ENCODE measurements at places on chromosomes 1 and 21. TPM values are rescaled to one million over a fixed set of nuclear protein-coding genes. Genes with fewer than 3 reads are reported as not detected.

The C1orf116 gene
- total RNA-seq, result under 0.01 TPM

The SLC44A5 gene
- total RNA-seq, result 141 TPM

The CR2 gene
- under 0.01 TPM for total RNA-seq

The PROX1 gene
- 13.3 TPM for total RNA-seq

The SPRR3 gene
- not detected for total RNA-seq

The PLA2G2C gene
- total RNA-seq, result not detected

The CD53 gene
- total RNA-seq, result 2.7 TPM

The DNAJC6 gene
- 123 TPM for total RNA-seq

The MEGF6 gene
- 4.4 TPM for total RNA-seq

The TSPEAR gene
- not detected for total RNA-seq

The TMEM269 gene
- total RNA-seq, result 0.25 TPM

The IL19 gene
- total RNA-seq, result not detected

The MRPS14 gene
- total RNA-seq, result 34.9 TPM

The MRAP gene
- total RNA-seq, result not detected

The S100A12 gene
- 1.7 TPM for total RNA-seq
